DMS153 (cell line): ENCODE measurements at places on chromosomes 3 and 15.

DNA sequence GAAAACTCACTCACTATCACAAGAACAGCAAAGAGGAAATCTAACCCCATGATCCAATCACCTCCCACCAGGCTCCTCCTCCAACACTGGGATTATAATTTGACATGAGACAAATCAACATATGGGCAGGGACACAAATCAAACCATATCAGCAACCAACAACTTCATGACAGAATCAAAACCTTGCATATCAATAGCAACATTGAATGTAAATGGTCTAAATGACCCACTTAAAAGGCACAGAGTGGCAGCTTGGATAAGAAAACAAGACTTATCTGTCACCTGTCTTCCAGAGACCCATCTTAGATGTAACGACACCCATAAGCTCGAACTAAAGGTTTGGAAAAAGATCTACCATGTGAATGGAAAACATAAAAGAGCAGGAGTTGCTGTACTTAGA, 40.8 kb downstream of the HDGFL3 start:
- DNase-seq, result no peak

- DNase-seq, result no peak
These were observed 7.5 kb downstream of the PCSK6 start for GRCh38 chr15:101481917-101482525.

- no peak for DNase-seq
These were observed 96.4 kb upstream of the NANOGP8 start for GRCh38 chr15:35181538-35181937.

- DNase-seq, result no peak
These were observed 106.5 kb downstream of the IQCH start for GRCh38 chr15:67361100-67361499.

DNA sequence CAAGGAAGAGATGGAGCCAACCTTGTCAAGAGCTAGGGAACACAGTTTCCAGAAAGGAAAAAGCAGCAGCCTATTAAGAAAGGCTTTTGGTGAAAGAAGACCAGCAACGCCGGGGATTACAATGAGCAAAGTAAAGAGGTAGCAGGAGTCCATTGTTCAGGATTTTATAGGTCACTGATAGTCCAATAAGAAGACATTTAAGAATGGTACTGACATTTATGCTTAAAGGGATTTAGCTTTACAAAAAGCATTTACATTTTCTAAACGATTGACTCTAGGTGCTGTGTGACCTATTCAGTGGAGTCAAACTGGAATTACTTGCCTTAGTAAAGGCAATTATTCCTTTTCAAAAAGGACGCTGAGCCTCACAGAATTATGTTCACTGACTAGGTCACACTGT, 40.8 kb downstream of the CSNK1G1 start:
- no peak for DNase-seq
